Fibroblast of upper back skin (primary cell): ENCODE measurements at places on chromosomes 12 and 14.

GRCh38 chr14:103480595-103480994 is 42.0 kb downstream of the CKB start:
- no peak for DNase-seq

DNA sequence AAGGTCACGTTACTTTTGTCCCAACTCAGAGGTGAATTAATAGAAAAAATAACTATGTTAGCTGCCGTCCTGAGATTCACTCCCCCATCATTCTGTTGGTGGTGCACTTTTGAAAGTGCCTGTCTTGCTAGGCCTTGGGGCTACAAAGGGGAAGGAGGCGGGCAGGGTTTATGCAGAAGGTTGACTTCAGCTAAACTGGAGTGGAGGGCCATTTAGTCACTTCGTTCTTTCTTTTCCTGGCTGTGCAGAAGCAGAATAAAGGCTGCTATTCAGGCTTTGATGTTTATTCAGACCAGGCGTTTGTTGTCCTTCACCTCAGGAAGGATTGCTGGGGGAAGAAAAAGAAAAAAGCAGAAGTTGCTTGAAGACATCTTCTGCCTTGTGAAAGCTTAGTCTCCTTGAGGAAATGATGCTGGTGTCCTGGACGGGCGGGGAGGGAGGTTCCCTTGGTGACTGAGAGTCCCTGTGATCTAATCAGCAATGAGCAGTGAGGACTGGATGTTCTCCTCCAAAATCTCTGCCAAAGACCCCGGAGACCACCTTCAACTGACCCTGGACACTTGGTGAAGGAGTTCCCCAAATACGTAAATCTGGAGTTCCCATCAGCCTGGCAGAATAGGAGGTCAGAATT is 4.0 kb downstream of the GLT1D1 start:
- no peak for DNase-seq

GRCh38 chr12:114665411-114666260 is 18.3 kb downstream of the TBX3 start:
- DNase-seq = no peak

DNA sequence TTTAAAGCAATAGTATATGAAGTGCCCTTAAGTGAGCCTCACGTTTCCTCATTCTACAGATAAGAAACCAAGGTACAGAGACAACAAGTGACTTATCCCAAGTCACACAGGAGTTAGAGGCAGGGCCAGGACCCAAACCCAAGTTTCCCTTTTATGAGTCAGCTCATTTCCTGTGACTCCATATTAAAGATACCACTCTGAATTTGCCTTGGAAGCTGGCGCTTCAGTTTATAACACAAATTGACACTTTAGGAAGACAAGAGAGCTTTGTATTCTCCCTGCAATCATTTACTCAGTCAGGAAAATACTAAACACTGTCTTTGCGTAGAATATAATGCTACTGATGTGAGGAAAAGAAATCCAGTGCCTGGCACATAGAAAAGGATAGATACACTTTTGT is 43.2 kb downstream of the MYBPC1 start:
- DNase-seq = no peak

- no peak for DNase-seq
Observed at GRCh38 chr12:104680491-104680890, 223.7 kb downstream of the CHST11 start.

DNA sequence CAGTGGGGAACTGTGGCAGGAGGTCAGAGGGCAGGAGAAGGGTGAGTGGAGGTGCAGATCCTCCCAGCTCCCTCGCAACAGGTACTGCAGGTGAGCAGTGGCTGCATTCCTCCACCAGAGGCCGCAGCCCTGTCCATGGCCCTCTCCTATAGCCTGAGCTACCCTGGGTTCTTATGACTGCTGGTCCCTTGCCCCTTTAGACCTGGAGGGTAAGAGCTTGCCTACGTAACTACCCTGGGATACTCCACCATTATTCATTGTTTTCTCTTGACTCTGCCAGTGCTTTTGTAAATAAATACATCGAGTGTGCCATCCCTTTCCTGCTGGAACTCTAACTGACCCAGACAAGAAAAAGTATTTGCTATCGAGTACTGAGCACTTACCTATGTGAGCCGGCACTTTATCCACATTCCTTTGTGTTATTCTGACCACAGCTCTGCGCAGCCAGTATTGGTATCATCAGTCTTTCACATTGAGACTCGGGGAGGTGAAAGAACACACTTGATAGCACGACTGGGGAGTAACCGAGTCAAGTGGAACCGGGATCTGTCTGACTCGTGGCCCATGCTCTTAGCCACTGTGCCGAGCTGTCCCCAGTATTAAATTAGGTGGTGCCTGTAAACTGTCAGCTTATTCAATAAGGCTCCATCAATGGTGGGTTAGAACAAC is 38.5 kb downstream of the LTBP2 start:
- no peak for DNase-seq

DNA sequence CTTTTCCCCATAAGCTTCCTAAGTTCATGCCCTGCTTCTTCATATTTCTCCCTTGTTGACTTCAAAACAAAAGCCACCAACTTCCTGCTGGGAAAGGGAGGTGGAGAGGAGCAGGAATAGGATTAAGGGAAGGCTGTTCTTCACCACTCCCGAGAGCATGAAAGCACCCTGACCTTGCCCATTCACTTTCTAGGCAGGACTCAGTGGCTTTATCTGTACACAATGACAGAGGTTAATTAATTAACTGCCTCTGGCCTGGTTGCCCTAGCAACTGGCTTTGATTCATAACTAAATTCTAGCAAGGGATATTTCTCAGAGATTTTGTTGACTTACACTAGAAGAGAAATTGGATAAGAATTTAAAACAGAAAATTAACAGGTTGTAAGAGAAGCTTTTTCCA is 396.8 kb downstream of the RPS29 start:
- DNase-seq = no peak

GRCh38 chr12:117606945-117607344 is 245.5 kb upstream of the NOS1 start:
- no peak for DNase-seq

DNA sequence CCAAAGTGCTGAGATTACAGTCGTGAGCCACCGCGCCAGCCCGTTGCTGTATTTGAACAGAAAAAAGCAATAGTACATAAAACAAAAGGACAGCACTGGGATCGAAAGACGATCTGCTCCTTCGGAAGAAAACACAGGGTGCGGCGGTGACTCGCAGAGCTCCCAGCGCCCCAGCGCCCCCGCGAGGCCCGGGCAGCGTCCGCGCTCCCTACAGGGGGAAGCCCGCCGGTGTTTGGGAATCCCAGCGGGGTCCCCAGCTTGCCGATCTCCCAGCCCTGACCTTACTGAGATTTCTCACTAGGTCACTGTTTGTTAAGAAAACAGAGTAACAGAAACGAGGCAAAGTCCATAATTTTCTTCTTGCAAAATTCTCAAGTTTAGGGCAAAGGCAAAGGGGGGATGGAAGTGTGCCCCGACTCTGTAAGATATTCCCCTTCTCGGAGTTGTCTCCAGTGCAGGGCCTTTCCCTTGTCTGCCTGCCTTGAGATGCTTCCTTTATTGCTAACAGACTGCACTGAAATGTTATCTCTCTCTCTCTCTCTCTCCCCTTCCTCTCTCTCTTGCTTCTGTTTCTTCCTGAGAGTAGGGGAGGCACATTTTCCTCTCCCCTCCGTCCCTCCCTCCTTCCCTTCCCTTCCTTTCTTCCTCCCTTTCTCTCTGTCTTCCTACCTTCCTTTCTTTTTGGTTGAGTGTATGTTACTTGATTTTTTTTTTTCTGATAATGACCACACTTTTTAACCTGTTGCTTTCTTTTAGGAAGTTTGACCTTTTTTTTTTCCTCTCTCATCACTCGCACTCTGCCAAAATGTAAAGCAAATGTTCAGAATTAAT is 91.9 kb downstream of the TMEM30B start:
- peak; percentile 63 for DNase-seq

DNA sequence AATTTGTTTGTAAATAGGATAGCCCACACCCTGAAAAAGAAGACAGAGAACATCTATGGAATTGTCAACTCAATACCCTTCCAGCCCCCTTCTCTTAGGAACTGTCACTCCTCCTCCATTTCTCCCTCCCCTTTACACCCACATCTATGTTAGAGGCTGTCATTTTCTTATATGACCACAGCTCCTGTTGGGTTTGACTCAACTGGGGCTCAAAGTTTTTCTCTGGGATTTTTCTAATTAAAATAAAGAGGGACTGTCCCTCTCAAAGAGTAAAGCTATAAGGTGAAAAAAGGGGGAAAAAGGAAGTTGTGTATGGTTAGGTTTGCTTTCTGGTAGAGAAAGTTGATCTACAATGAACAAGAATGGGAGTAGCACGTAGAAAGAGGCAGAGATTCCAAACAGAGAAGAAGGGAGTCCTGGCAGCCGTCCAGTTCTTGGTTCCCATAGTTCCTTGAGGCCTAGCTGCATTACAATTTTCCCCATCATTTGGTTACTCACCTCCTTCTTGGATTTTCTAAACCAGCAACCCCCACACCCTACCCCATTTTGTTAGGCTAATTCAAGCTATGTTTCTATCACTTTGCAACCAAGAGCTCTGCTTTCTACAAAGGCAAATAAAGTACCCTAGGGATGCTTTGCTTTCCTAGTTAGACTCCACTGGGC is 44.3 kb upstream of the STK38L start:
- DNase-seq = no peak

DNA sequence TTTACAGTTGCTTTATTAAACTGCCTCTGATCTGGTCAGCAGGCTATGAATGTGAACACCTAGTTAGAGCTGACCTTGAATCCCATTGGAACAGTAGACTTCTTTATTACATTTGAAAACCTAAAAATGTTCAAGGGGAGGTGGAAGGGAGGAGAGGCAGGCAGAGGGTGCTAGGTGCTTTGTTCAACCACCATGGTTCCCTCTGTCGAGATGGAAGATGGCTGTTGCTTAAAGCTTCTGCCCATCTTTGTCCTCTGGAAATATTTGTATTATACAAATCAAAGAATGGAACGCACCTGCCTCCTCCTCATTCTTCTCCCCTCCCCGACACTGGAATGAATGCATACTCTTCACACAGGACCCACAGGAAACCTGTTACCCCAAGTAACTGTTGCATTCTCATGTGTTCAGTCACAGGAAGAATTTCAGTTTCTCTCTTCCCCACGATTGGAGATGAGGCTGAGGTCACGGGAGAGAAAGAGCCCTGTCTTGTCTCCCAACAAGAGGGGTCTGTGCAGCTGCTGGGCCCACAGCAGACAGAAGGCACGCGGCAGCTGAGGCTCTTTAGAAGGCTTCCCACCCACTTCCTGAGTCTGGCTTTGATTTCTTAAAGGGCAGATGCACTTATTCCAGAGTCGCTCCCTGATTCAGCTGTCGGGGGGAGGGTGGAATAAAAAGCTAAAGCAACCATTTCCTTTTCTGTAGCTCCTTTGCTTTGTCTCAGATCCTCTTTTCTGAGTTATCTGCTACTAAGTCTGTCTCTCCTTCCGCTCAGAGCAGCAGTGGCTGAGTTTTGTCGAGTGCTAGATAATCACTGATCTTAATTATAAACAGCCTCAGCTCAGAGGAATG is 217.9 kb upstream of the BTG1 start:
- DNase-seq = peak; percentile 69

DNA sequence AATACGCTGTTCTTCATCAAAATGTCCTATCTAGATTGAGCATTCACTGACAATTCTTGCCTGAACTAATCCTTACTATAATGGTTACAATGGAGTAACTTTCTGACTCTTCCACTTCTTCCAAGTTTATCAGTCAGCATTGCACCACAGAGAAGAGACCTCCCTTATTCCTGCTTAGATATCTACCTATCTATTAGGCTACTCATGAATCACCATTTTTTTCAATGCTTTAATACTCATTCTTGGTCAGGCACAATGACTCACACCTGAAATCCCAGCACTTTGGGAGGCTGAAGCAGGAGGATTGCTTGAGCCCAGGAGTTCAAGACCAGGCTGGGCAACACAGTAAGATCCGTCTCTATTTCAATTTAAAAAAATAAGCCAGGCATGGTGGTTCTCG is 39.3 kb downstream of the RPS6KA5 start:
- DNase-seq = no peak

DNA sequence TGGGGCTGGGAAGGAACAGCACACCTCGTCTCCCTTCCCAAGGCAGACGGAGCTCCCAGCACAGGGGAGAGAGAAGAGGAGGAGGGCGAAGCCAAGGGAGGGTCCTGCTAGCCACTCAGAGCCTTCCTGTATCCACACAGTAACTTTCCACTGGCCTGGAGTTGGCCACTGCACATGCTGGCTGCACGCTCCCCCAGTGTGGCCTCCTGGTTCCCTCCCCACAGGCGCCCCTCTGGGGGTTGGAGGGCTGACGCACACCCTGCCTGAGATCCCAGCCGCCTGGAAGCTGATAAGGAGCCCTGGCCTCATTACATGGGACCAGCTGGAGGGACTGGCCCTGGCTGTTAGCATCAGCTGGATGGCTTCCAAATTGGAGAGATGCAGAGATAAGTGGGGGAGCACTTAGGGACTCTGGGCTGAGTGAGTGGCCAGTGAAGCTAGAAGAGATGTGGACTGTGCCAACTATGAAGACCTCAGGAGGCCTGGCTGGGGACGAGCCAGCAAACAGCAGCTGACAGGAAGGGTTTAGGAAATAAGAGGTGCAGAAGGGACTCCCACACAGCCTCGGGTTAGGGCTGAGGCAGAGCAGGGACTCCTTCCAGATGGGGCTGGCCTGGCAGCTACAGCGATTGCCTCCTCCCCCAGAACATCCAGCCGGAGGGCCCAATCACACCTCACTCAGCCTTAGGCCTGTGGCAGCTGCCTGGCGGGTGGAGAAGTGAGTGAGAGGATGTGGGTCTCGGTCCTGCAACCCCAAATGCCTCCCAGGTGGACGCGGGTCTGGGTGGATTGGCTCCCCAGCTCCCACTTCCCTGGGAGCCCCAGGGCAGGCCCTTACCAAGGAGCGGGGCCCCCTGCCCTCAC is 26.3 kb upstream of the BCDIN3D start:
- peak; percentile 96 for DNase-seq

- peak; percentile 70 for DNase-seq
Observed at GRCh38 chr12:58509116-58509885, 411.0 kb downstream of the LRIG3 start.

DNA sequence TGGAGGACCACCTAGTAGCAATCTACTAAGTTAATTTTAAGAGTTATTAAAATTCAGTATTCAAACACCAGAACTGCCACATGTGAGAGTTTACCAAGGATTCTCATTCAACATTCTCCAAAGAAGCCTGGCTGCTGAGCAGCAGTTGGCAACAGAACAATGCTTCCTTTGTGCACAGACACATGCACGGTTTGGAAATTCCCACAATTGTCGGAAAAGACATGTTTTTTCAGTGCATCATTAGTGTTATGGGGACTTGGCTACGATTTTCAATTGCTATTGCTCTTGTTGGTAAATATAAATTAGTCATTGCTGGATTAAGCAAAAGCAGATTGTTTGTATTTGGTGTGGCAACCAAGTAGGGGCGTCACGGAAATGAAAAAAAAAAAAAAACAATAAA is 22.2 kb downstream of the ST8SIA1 start:
- DNase-seq = no peak

GRCh38 chr14:56125772-56126636 is 7.8 kb downstream of the PELI2 start:
- DNase-seq = peak; percentile 51
